ENCODE measurements at places on chromosomes 4 and X.
A peak's percentile ranks its signal among the peaks of the same experiment; 100 is the strongest.

DNA sequence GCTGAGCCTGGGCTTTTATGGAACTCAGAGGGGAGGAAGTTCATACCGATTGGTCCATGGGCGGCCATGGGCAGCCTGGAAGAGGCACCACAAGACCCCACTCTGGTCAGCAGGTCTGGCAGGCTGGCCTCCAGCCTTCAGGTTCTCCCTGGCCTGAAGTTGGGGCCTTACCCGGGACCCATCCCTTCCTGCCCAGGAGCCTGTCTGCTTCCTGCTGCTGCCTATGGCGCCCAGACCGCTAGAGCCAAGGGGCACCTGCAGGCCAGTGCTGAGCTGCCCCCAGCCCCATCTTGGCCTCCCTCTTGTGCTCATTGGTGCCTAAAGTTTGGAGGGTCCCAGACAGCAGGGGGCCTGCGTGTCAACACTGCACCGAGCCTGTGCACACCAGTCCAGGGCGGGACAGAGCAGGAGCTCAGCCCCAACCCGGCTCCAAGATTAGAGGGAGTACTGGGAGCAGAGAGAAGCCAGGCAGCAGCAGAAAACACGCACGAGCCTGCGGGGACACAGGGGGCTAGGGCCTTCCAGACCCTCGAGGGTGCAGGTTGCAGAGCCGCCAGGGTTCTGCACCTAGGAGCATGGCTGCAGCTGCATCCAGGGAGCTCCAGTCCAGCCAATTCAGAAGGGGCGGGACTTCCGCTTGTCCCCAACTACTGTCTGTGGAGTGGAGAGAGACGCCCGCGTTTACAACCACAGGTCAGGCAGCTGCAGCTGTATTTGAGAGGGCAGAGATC, 30.7 kb upstream of the ZNF280C start:
- H3K36me3 ChIP-seq = no peaks in the 10 kb centered on the region
- H3K27me3 ChIP-seq = no peaks in the 10 kb centered on the region
- DNase-seq = no peak
- no peak overlapping the region for H3K4me3 ChIP-seq

DNA sequence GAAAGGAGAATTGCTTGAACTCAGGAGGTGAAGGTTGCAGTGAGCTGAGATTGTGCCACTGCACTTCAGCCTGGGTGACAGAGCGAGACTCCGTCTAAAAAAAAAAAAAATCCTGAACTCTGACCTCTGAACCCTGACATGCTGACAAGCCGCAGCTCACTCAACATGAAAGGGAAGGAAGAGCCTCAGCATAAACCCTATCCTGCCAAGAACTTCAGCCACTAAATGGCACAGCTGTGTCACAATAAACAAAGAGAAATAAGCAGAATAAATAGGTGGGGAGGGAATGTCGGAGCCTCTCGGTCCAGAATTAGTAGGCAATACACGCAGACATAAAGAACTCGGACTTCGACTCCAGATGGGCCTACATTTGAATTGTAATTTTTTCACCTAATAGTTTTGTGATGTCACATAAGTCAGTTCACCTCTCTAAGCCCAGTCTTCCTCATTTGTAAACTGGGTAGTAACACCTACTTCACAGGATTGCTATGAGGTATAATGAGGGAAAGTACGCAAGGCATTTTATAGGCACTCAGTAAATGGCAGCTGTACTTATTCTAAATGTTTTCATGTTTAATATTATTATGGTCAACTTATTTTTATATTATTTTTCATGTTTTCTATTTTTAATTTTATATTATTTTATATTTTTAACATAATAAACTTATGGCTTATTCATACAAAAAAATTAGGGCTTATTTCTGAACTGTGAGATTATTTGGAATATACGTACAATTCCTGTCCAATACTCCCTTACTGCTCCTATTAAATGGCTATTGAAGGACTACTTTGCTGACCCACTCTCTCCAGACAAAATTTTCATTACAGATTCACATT, 243.4 kb downstream of the SCFD2 start:
- no peaks in the 10 kb centered on the region for H3K27me3 ChIP-seq
- H3K4me1 ChIP-seq = peaks cover 13% of the 10 kb centered on the region
- peak overlapping the region; percentile 81 for H3K27ac ChIP-seq
- H3K4me3 ChIP-seq = no peak overlapping the region
- no peak for DNase-seq

GRCh38 chr4:28835501-28835900, 1884.7 kb upstream of the PCDH7 start:
- no peak overlapping the region for H3K4me3 ChIP-seq
- DNase-seq = no peak
- H3K27me3 ChIP-seq = no peaks in the 10 kb centered on the region
- H3K27ac ChIP-seq = no peak overlapping the region
- H3K36me3 ChIP-seq = no peaks in the 10 kb centered on the region
- H3K4me1 ChIP-seq = no peaks in the 10 kb centered on the region

DNA sequence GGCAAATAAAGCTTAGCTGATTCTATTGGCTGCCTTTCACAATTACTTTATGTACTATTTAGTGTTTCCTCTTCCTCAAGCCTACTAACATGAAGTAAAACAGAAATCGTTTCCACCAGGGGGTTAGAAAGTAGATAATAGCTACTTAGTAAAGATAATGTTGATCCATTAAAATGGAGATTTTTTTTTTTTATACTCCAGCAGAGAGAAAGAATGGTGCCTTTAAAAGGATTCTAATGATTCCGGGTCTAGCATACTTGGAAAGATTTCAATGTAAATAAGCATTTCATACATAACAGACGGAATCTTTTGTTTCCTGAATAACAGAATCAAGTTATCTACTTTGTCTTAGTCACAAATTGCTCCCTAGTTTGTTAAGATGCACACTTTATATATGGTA, 37.1 kb downstream of the GK start:
- DNase-seq = no peak
- no peak overlapping the region for H3K4me3 ChIP-seq

DNA sequence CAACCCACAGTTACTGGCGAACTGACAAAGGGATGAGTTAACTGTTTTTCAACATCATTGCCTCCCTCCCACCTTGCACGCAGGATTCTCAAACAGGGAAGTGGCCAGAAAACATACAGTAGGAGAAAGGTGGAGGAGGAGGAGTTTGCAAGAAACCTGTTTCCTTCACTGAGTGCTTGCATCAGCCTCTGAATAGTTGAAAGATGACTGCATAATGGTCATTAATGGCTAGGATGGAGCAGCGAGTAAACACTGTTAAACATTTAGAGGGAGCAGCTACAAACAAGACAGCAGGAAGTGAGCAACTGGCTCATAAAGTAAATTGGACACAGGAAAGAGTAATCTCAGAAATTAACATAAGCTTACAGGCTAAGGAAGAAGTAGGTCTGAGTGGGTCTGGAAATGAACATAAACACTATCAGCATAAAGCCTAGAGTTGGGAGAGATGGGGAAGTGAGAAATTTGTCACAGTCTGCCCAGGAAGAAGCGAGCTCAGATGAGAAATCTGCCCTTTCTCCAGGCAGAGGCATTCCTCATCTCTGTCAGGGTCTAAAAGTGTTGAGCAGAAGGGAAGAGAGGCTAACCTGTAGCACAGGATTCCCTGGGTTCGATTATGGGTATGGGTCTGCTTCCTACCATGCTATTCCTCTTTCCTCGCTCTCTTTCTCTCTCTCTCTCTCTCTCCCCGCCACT, 38.6 kb downstream of the TRPC5OS start:
- no peak for DNase-seq
- H3K36me3 ChIP-seq = no peaks in the 10 kb centered on the region
- no peak overlapping the region for H3K27ac ChIP-seq
- no peak overlapping the region for H3K4me3 ChIP-seq
- H3K27me3 ChIP-seq = no peaks in the 10 kb centered on the region

DNA sequence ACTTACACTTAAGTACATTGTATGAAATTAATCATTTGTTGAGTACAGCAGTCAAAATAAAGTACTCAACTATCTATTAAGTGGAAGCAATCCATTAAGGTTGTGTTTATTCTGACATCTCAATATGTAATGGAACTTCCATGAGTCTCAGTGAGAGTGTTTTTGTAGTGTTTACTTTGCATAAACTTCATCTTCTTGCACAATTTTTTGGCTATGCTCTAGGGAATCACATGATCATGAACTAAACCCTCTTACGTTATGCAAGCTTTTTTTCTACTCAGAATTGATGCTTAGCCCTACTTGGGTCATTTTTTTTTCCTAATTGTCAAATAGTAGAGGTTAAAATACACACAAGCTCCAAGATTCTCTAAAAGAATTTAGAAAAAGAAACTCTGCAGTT, 21.1 kb upstream of the PIGA start:
- DNase-seq = no peak
- no peaks in the 10 kb centered on the region for H3K4me1 ChIP-seq
- H3K27ac ChIP-seq = no peak overlapping the region
- no peaks in the 10 kb centered on the region for H3K27me3 ChIP-seq
- no peaks in the 10 kb centered on the region for H3K36me3 ChIP-seq

- no peaks in the 10 kb centered on the region for H3K4me1 ChIP-seq
- no peak overlapping the region for H3K4me3 ChIP-seq
- H3K27me3 ChIP-seq = no peaks in the 10 kb centered on the region
- no peak overlapping the region for H3K27ac ChIP-seq
- no peak for DNase-seq
- H3K36me3 ChIP-seq = no peaks in the 10 kb centered on the region
Measured at GRCh38 chrX:121598356-121598755, 550.9 kb downstream of the GLUD2 start.

- no peaks in the 10 kb centered on the region for H3K27me3 ChIP-seq
- no peak overlapping the region for H3K4me3 ChIP-seq
- H3K27ac ChIP-seq = no peak overlapping the region
- no peaks in the 10 kb centered on the region for H3K36me3 ChIP-seq
Measured at GRCh38 chr4:59671037-59671436, 1529.1 kb upstream of the ADGRL3 start.

DNA sequence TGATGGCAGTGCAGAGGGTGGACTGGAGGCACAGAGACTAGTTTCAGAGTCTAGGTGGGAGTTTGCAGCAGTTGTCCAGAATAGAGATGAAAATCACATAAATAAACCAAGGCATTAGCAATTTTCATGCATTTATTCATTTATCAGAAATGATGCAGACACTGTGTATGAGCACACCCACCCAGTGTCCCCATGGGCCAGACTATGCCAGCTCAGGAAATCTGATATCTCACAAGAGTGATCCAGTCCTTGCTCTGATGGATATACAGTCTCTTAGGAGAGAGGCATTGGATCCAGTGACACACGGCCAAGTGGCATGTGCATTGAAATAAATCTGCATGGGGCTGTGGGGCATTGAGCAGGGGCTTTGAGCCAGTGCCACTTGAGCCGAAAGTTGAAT, 228.2 kb downstream of the FRMPD4 start:
- no peak for DNase-seq
- no peaks in the 10 kb centered on the region for H3K36me3 ChIP-seq
- no peak overlapping the region for H3K27ac ChIP-seq
- H3K27me3 ChIP-seq = no peaks in the 10 kb centered on the region

- no peak overlapping the region for H3K4me3 ChIP-seq
- no peak for DNase-seq
- H3K27me3 ChIP-seq = no peaks in the 10 kb centered on the region
- H3K36me3 ChIP-seq = no peaks in the 10 kb centered on the region
Measured at GRCh38 chr4:65033899-65034298, 624.6 kb upstream of the TECRL start.

- no peaks in the 10 kb centered on the region for H3K27me3 ChIP-seq
- H3K36me3 ChIP-seq = no peaks in the 10 kb centered on the region
- no peaks in the 10 kb centered on the region for H3K4me1 ChIP-seq
- DNase-seq = no peak
- H3K27ac ChIP-seq = no peak overlapping the region
Measured at GRCh38 chr4:138045036-138045435, 197.1 kb downstream of the SLC7A11 start.

GRCh38 chr4:7770224-7771050, 169.2 kb downstream of the AFAP1 start:
- no peak overlapping the region for H3K4me3 ChIP-seq
- no peak for DNase-seq
- no peak overlapping the region for H3K27ac ChIP-seq
- no peaks in the 10 kb centered on the region for H3K4me1 ChIP-seq
- no peaks in the 10 kb centered on the region for H3K27me3 ChIP-seq

- no peak overlapping the region for H3K27ac ChIP-seq
- DNase-seq = no peak
- H3K4me3 ChIP-seq = no peak overlapping the region
- H3K27me3 ChIP-seq = no peaks in the 10 kb centered on the region
- no peaks in the 10 kb centered on the region for H3K36me3 ChIP-seq
Measured at GRCh38 chr4:13844740-13845139, 217.2 kb upstream of the BOD1L1 start.

- no peaks in the 10 kb centered on the region for H3K27me3 ChIP-seq
- no peaks in the 10 kb centered on the region for H3K36me3 ChIP-seq
- H3K4me1 ChIP-seq = no peaks in the 10 kb centered on the region
- no peak overlapping the region for H3K4me3 ChIP-seq
Measured at GRCh38 chr4:110134269-110134869, 64.0 kb downstream of the ELOVL6 start.

- no peaks in the 10 kb centered on the region for H3K36me3 ChIP-seq
- H3K4me3 ChIP-seq = no peak overlapping the region
- H3K27me3 ChIP-seq = no peaks in the 10 kb centered on the region
- DNase-seq = no peak
- H3K27ac ChIP-seq = no peak overlapping the region
Measured at GRCh38 chr4:41366911-41367517, 110.3 kb downstream of the UCHL1 start.

- no peak overlapping the region for H3K27ac ChIP-seq
- H3K4me3 ChIP-seq = no peak overlapping the region
- no peaks in the 10 kb centered on the region for H3K27me3 ChIP-seq
- no peaks in the 10 kb centered on the region for H3K36me3 ChIP-seq
Measured at GRCh38 chr4:165784672-165785071, 88.4 kb upstream of the TLL1 start.

- no peak overlapping the region for H3K27ac ChIP-seq
- H3K27me3 ChIP-seq = no peaks in the 10 kb centered on the region
- H3K4me3 ChIP-seq = no peak overlapping the region
- H3K4me1 ChIP-seq = peaks cover 32% of the 10 kb centered on the region
- H3K36me3 ChIP-seq = no peaks in the 10 kb centered on the region
Measured at GRCh38 chr4:2795300-2795892, 2.5 kb downstream of the SH3BP2 start.

DNA sequence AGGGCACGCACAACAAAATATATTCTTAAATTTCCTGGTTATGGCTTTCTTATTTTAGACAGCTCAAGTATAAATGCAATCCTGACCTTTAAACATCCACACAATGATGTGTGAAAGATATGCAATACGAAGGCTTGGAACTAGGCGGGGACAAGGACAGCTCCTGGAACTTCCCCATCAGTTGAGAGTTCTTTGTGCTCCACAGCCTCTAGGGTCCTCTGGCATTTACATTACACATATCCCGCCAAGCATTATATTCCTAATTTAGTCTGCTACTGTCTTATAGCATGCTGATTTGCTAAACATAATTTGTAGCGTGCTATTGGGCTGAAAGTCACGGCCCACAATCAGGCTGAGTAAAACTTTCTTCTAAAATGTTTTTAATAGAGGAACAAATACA, 74.4 kb downstream of the FTHL17 start:
- H3K4me3 ChIP-seq = no peak overlapping the region
- DNase-seq = no peak
- no peak overlapping the region for H3K27ac ChIP-seq
- no peaks in the 10 kb centered on the region for H3K4me1 ChIP-seq
- H3K27me3 ChIP-seq = no peaks in the 10 kb centered on the region

DNA sequence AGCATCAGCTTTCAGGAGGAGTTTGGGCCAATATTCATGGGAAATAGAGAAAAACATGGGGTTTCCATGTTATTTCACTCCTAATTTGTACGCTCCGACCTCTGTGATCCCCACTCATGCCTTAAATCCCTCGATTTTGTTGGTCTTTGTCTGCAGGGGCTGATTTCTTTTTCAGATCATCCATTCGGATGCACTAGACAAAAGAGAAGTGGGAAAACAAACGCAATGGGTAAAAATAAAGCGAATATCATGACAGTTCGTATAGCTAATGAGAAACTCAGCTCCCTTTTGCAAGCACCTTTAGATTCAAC, 139.1 kb upstream of the PLAC1 start:
- no peak overlapping the region for H3K27ac ChIP-seq
- peak overlapping the region; percentile 72 for H3K4me3 ChIP-seq
- no peaks in the 10 kb centered on the region for H3K27me3 ChIP-seq
